GM12878 (cell line): ENCODE measurements at places on chromosomes 16 and 17. TPM values are rescaled to one million over a fixed set of nuclear protein-coding genes. Genes with fewer than 3 reads are reported as not detected.

GRCh38 chr17:50239937-50240336 lies 34.3 kb upstream of the TMEM92 start:
- no peak for DNase-seq

GRCh38 chr17:4249452-4250029 lies 14.2 kb downstream of the ANKFY1 start:
- DNase-seq, result no peak

DNA sequence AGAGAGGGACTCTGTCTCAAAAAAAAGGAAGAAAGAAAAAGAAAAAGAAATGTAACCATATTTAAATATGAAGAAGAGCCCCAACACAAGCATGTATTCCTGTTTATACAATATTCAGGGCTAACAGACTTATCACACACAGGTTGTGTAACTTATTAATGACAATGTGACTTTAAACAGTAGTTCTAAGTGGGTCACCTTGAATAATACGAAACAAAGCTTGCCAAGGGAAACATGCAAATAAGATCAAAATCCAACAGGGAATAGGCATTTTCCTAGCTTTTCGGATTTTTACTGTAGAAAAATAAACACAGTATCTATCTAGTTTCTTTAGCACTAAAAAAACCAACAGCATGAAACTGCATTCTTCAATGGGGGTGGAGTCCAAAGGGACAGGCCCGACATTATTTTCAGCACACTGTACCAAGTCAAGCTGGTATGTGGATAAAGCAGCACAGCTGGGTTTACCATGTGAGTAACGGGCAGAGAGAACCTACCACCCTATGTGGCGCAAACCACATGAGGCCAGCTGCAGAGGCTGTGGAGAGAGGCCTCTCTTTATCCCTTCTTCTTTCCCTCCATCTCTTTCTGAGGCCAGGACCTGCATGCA lies 45.3 kb downstream of the TOM1L2 start:
- DNase-seq, result no peak

GRCh38 chr17:56594320-56595107 lies 1.0 kb downstream of the NOG start:
- no peak for DNase-seq

Gene UNC45B
- not detected in 2 replicates for total RNA-seq

Gene CCL16
- not detected in 2 replicates for total RNA-seq

Gene ARRB2
- total RNA-seq, result 70.0 and 75.2 TPM in 2 replicates
